ENCODE measurements at places on chromosomes 13 and 19.

DNA sequence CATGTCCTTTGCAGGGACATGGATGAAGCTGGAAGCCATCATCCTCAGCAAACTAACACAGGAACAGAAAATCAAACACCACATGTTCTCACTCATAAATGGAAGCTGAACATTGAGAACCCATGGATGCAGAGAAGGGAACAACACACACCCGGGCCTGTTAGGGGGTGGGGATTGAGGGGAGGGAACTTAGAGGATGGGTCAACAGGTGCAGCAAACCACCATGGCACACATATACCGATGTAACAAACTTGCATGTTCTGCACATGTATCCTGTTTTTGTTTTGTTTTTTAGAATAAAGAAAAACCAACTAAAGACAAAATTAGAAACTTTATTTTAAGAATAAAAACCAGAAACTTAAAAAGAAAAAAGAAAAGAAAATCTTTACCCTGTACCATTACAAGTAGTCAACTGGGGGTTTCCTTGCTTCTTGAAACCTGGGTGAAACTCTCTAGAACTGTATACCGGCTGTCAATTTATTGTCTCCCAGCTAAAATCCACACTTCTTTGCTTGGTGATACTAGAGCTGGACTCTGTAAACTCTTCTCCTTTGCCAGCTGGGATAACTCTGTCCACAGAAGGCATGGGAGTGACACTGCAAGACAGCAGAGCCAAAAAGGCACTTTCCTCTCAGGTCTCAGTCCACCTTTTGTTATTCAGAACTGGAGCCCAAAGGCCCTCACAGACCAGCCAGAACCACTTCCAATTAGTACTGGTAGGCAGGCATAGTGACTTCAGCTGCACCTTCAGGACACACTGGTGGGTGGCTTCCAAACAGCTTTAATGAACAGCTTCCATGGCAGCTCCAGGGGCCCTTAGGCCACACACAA is 9.0 kb downstream of the MICU2 start:
- DNase-seq = no peak
- H3K27me3 ChIP-seq = no peaks in the 10 kb centered on the region
- no peak overlapping the region for H3K4me3 ChIP-seq
- no peak overlapping the region for H3K27ac ChIP-seq
- no peaks in the 10 kb centered on the region for H3K4me1 ChIP-seq

DNA sequence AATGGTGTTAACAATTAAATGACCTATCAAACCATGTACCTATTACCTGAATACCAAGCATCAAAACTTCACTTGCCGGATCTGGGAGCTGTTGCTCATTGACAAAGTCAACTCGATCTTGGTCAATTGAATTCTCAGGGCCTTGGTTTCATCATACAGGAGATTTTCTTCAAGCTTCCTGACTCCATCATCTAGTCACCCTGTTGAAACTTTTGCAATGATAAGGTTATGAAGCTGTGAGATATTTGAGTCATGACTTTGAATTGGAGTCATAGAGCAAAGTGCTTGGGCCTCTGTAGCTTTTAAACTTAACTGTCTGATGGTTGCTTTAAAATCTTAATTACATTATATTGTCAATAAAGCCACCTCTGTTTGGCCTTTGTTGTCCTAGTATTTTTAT is 260.9 kb downstream of the COG6 start:
- H3K4me3 ChIP-seq = no peak overlapping the region
- no peak overlapping the region for H3K27ac ChIP-seq
- no peaks in the 10 kb centered on the region for H3K36me3 ChIP-seq

DNA sequence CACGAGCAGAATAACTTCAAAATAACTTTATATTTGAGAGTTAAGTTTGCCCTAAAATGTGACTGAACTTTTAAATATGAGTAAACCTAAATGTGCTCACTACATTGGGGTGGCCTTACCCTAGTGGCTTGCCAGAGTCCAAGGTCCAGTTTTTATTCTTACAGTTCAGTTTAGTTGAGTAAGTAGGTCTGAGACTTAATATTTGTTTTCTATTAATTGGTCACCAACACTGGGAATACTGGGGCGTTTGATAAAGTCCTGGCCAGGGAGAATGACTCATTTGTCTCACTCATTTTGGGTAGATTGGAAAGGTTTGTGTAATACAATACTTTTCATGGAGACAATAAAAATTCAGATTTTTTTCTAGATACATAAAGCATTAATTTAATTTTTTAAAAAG is 127.8 kb upstream of the SPATA13 start:
- H3K4me1 ChIP-seq = no peaks in the 10 kb centered on the region
- no peaks in the 10 kb centered on the region for H3K36me3 ChIP-seq
- H3K4me3 ChIP-seq = no peak overlapping the region
- no peak overlapping the region for H3K27ac ChIP-seq
- H3K27me3 ChIP-seq = no peaks in the 10 kb centered on the region

DNA sequence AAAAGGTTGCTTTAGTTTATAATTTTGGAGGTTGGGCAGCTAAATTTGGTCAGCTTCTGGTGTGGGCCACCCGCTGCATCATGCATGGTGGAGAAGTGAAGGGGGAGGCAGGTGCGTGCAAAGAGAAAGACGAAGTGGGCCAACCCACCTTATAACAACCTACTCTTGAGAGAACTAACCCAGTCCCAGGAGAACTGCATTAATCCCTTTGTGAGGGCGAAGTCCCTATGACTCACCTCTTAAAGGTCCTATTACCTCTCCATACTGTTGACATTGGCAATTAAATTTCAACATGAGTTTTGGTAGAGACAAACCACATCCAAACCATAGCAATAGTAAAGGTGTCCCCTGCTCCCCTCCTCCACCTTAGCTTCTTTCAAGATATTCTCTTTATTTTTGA is 7.7 kb upstream of the FGF9 start:
- no peaks in the 10 kb centered on the region for H3K36me3 ChIP-seq
- no peaks in the 10 kb centered on the region for H3K4me1 ChIP-seq
- no peak overlapping the region for H3K27ac ChIP-seq
- DNase-seq = no peak
- H3K27me3 ChIP-seq = peaks cover 3% of the 10 kb centered on the region

DNA sequence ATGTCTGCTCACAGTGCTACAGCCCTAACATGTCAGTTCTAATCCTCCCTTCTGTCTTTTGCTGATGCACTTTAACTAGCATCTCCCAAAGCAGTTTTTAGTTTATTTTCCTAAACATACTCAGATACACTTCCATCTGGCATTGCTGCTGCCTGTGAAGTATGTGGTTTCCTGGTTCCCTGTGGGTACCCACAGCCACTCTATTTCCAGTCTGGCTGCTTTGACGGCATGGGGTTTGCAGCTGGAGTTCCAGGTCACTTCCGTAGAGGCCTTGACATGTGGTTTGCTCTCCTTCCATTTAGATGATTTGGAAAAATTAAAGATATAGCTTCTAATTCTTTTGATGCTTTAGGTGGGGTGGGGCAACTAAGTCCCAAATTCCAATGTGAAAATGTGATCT is 375.5 kb downstream of the PCDH20 start:
- no peak overlapping the region for H3K27ac ChIP-seq
- H3K4me3 ChIP-seq = no peak overlapping the region
- H3K36me3 ChIP-seq = no peaks in the 10 kb centered on the region
- DNase-seq = no peak
- H3K4me1 ChIP-seq = no peaks in the 10 kb centered on the region

DNA sequence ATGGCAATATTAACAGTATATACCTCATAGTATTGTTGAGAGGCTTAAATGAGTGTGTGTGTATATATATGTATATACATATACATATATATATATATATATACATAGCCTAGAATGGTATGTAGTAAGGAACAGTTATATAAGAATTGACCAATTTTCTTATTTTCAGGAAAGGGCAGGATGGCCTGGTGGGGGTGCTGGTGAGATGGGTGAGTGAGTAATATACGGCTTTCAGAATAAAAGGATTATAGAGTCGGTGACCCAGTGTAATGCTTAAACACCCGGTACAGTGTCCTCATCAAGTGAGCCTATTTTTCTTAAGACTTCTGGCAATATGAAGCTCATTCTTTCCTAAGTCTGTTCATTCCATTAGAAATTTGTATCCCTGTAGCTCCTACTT is 11.7 kb upstream of the FAM216B start:
- no peak overlapping the region for H3K27ac ChIP-seq
- no peaks in the 10 kb centered on the region for H3K4me1 ChIP-seq
- no peaks in the 10 kb centered on the region for H3K36me3 ChIP-seq

DNA sequence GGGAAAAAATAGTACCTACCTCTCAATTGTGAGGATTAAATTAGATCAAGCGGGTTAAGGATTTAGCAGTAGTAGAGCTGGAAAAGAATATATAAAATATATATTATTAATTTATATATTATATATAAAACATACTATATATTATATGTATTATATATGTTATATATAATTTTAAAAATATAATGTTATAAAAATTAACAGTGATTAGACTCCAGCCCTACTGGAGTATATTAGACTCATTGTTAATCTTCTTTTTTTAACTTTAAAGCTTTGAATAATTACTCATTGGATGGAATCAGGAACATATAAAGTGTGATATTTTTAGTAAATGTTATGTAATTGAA is 380 bp upstream of the MRPL54 start:
- H3K27ac ChIP-seq = peak overlapping the region; percentile 99
- no peaks in the 10 kb centered on the region for H3K27me3 ChIP-seq
- H3K4me1 ChIP-seq = peaks cover 3% of the 10 kb centered on the region
- H3K4me3 ChIP-seq = no peak overlapping the region

- no peaks in the 10 kb centered on the region for H3K4me1 ChIP-seq
- no peak overlapping the region for H3K4me3 ChIP-seq
- H3K36me3 ChIP-seq = no peaks in the 10 kb centered on the region
Observed at GRCh38 chr13:41694545-41695301, 237.4 kb downstream of the RGCC start.

DNA sequence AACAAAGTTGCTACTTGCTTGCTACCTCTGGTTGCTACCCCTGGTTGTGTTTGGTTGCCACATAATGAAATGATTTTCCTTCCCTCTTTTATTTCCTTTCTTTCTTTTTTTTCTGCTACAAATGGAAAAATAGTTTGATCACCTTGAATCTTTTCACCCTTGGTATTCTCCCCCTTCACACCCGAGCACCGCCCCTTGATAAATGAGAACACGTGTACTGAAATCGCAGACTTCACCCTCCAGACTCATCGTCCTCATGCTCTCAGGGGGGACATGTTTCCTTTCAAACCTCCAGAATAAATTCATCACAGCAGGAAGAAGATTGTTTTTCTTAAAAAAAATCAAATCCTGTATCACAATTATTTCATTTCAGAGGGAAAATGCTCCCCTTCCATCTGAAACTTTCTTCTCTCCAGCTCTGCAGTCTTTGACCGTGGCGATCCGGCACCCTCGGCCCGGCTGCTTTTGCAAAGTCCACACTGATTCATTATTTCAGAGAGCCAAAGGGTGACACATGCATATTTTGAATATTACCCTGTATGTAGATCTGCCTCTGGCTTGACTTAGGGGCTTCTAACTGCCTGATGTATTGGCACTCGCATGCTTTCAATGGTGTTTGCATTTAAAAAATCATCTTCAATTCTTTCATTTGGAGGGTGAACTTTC is 222.6 kb upstream of the MAB21L1 start:
- H3K27me3 ChIP-seq = no peaks in the 10 kb centered on the region
- H3K36me3 ChIP-seq = no peaks in the 10 kb centered on the region

GRCh38 chr13:34114581-34114980 is 296.6 kb downstream of the RFC3 start:
- no peak overlapping the region for H3K4me3 ChIP-seq
- H3K27me3 ChIP-seq = no peaks in the 10 kb centered on the region
- H3K4me1 ChIP-seq = no peaks in the 10 kb centered on the region
- DNase-seq = no peak
- no peak overlapping the region for H3K27ac ChIP-seq

- H3K4me3 ChIP-seq = no peak overlapping the region
- H3K36me3 ChIP-seq = peaks cover 6% of the 10 kb centered on the region
- no peaks in the 10 kb centered on the region for H3K27me3 ChIP-seq
- no peak overlapping the region for H3K27ac ChIP-seq
- no peaks in the 10 kb centered on the region for H3K4me1 ChIP-seq
Observed at GRCh38 chr19:57244513-57244912, 4.1 kb downstream of the ZNF805 start.

GRCh38 chr13:65638572-65639168 is 1591.5 kb downstream of the PCDH9 start:
- no peaks in the 10 kb centered on the region for H3K36me3 ChIP-seq
- no peaks in the 10 kb centered on the region for H3K4me1 ChIP-seq
- no peak overlapping the region for H3K27ac ChIP-seq
- DNase-seq = no peak
- H3K4me3 ChIP-seq = no peak overlapping the region

GRCh38 chr13:53064731-53065130 is 36.1 kb downstream of the OLFM4 start:
- no peak overlapping the region for H3K27ac ChIP-seq

DNA sequence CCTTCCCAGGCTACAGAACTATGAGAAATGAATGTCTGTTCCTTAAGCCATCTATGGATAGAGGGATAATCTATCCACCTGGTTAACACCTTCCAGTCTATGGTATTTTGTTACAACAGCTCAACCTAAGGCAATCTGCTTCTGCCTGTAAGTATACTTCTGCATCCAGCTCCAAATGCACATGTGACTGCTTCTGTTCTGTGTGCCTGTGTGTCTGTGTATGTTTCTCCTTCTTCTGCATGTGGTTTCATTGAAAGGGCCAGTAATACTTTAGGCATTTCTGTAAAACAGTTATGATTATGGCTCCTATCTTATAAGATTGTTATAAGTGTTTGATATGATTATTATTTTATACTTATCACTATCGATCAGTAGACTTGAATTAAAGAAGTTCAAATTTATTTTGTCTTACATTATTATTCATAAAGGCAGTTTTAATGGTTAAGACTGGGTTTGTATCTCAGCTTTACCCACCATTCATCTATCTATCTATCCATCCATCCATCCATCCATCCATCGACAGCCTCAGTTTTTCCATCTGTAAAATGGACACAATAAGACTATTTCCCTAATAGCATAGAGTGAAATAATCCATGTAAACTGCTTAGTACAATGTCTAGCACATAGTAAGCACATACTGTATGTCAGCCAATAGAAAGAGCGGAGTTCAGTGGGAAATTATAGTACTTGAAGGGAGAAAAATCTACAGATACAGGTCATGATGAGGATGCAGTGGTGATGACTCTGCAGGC is 37.5 kb upstream of the TM9SF2 start:
- no peaks in the 10 kb centered on the region for H3K27me3 ChIP-seq
- no peak for DNase-seq
- no peaks in the 10 kb centered on the region for H3K4me1 ChIP-seq
- H3K36me3 ChIP-seq = no peaks in the 10 kb centered on the region
- H3K4me3 ChIP-seq = no peak overlapping the region
- H3K27ac ChIP-seq = no peak overlapping the region

GRCh38 chr19:3710265-3710812 is 2.2 kb downstream of the TJP3 start:
- H3K27me3 ChIP-seq = no peaks in the 10 kb centered on the region
- DNase-seq = peak; percentile 88
- no peak overlapping the region for H3K27ac ChIP-seq
- peaks cover 6% of the 10 kb centered on the region for H3K4me1 ChIP-seq
- H3K4me3 ChIP-seq = no peak overlapping the region

GRCh38 chr19:17671906-17672305 is 16.2 kb downstream of the UNC13A start:
- no peak overlapping the region for H3K4me3 ChIP-seq
- no peaks in the 10 kb centered on the region for H3K4me1 ChIP-seq
- H3K36me3 ChIP-seq = no peaks in the 10 kb centered on the region

- H3K36me3 ChIP-seq = no peaks in the 10 kb centered on the region
- H3K27me3 ChIP-seq = no peaks in the 10 kb centered on the region
- H3K27ac ChIP-seq = peak overlapping the region; percentile 82
- peaks cover 5% of the 10 kb centered on the region for H3K4me1 ChIP-seq
Observed at GRCh38 chr13:98483601-98484288, 93.2 kb downstream of the STK24 start.

- DNase-seq = peak; percentile 38
- no peak overlapping the region for H3K27ac ChIP-seq
- no peaks in the 10 kb centered on the region for H3K4me1 ChIP-seq
- H3K27me3 ChIP-seq = no peaks in the 10 kb centered on the region
- no peaks in the 10 kb centered on the region for H3K36me3 ChIP-seq
Observed at GRCh38 chr19:31214086-31214485, 135.2 kb downstream of the TSHZ3 start.
